Small intestine (tissue), 16 donors: ENCODE measurements at places on chromosomes 16 and 17. TPM values are rescaled to one million over a fixed set of nuclear protein-coding genes. Genes with fewer than 3 reads are reported as not detected.

- H3K27me3 ChIP-seq: no peaks in the 10 kb centered on the region
- no peaks in the 10 kb centered on the region for H3K36me3 ChIP-seq
- no peak overlapping the region for H3K4me3 ChIP-seq
- peak; percentile 44 for DNase-seq
- no peak overlapping the region for H3K27ac ChIP-seq
Measured at GRCh38 chr17:72723711-72724110, 368.8 kb downstream of the SLC39A11 start.

- no peaks in the 10 kb centered on the region for H3K4me1 ChIP-seq
- DNase-seq: no peak
- H3K36me3 ChIP-seq: no peaks in the 10 kb centered on the region
- no peak overlapping the region for H3K4me3 ChIP-seq
Measured at GRCh38 chr17:31458829-31459228, 67.4 kb downstream of the RAB11FIP4 start.

The ASGR1 gene
- 2.7 TPM for polyA plus RNA-seq

The CES4A gene
- polyA plus RNA-seq: 5.1 TPM

DNA sequence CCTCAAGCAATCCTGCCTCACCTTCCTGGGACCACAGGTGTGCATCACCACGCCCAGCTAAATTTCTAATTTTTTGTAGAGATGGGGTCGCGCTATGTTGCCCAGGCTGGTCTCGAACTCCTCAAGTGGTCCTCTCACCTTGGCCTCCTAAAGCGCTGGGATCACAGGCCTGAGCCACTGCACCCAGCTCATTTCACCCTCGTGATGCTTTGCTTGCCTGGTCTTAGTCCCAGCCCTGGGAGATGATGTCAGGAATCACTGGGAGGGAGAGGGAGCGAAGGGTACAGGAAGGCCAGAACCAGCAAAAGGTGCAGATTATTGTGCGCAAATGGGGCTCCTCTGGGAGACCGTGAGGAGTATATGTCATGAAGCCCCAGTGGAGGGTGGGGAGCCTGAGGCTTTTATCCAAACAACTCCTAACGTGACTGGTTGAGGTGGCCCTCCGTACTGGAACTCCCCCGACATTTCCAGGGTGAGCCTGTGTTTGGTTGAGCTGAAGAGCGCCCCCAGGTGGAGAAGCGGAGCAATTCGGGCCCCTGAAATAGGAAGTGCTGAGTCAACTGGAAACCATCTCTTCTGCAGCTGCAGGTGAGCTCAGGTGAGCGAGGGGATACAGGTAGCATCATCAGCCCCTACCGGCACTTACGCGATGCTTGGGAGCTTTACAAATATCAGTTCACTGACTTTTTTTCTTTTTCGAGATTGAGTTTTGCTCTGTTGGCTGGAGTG, 41.2 kb upstream of the HAPSTR1 start:
- DNase-seq: no peak
- no peaks in the 10 kb centered on the region for H3K27me3 ChIP-seq
- no peak overlapping the region for H3K4me3 ChIP-seq
- H3K4me1 ChIP-seq: peaks cover 4% of the 10 kb centered on the region
